ENCODE measurements at places on chromosomes 3 and 15.

GRCh38 chr3:118736107-118736506 lies 298.5 kb downstream of the IGSF11 start:
- no peak for DNase-seq

DNA sequence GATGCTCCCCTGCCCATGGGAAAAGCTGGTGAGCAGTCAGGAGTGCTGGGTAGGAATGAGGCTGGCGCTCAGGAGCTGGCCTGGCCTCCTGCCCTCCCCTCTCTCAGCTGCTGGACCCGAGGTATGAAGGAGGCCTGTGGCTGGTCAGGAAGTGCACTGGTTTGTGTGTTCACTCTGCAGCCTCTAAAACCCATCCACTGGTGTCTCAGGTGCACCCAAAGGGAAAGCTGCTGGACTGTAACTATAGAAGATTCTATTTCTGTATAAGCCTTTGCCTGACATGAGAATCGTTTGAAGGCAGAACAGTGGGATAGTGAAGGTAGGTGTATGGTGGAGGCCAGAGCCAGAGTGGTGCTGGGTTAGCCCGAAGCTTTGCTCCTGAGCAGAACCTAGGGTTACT lies 5.7 kb upstream of the CPNE9 start:
- no peak for DNase-seq

- DNase-seq: no peak
These were observed 11.1 kb downstream of the EFCAB12 start for GRCh38 chr3:129417326-129417725.

GRCh38 chr3:48285132-48285531 lies 44.2 kb downstream of the ZNF589 start:
- no peak for DNase-seq

DNA sequence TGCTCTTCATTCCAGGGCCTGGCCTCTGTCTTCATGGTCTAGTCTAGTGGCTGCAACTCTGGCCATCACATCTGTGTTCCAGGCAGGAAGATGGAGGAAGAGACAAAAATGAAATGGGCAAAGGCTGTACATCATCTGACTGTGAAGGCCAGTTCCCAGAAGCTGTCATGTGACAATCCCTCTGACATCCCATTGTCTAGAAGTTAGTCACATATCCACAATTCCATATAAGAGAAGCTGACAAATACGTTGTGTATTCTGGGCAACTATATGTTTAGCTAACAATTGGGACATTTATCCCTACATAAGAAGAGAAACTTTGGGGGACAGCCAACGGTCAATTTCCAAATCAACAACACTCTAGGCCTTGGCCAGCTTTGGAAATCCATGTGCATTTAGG lies 34.5 kb upstream of the C3orf70 start:
- DNase-seq: no peak

GRCh38 chr3:94735354-94735753 lies 672.5 kb downstream of the NSUN3 start:
- no peak for DNase-seq

DNA sequence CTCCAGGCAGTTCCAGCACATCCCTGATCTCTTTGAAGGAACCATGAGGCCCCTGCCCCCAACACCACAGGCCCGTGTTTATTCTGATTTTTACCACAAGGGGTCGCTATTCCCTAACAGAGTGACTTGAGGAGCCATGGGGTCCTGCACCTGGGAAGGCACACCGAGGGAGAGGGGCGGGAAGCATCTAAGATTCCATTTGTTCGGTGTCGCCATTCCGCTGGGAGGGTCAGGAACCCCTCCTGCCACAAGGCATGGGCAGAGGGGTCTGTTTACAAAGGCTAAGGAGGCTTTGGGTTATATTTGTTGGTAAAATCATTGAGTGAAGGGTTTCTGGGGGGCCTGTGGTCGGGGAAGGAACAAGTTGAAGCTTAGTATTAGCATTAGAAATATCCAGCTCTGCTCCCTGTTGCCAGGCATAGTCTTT lies 77.1 kb downstream of the WDR76 start:
- peak; percentile 23 for DNase-seq

- no peak for DNase-seq
These were observed 220.0 kb upstream of the MLF1 start for GRCh38 chr3:158350971-158351370.

DNA sequence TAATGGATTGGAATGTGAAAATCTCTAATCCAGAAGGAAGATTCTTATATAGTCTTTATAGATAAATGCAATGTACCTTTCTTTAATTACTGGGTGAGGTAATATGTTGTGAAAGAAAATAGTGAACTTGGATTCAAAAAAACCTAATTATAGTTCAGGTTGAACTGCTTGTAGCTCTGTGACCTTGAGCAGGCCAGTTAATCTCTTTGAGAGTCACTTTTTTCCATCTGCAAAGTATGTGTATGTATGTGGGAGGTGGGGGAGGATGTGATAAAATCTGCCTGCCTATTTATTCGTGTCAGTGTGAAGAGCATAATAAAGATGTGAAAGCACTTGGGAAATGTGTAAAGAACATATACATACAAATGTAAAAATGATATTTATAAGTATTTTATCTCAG lies 34.4 kb downstream of the GLCE start:
- no peak for DNase-seq

- no peak for DNase-seq
These were observed 139.8 kb downstream of the BBX start for GRCh38 chr3:107662586-107662985.

DNA sequence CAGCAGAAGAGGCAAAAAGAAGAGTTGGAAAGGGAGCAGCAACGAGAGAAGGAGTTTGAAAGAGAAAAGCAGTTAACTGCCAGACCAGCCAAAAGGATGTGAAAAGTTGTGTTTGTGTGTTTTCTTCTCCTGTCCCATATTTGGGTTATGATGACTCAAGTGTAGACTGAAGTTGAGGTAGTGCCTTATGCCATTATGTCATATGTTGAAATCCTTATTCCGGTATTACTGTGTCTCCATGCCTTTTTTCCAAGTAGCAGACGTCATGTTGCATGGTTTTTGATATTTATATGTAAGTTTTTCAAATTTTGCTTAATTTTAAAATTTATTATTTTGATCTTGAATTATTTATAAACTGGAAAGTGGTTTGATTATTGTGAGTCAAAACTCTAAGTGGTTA lies 19.2 kb downstream of the BLOC1S6 start:
- no peak for DNase-seq

- DNase-seq: no peak
These were observed 181.2 kb upstream of the PROK2 start for GRCh38 chr3:71966185-71966584.

GRCh38 chr15:40379374-40379773 lies 3.1 kb upstream of the KNSTRN start:
- no peak for DNase-seq

DNA sequence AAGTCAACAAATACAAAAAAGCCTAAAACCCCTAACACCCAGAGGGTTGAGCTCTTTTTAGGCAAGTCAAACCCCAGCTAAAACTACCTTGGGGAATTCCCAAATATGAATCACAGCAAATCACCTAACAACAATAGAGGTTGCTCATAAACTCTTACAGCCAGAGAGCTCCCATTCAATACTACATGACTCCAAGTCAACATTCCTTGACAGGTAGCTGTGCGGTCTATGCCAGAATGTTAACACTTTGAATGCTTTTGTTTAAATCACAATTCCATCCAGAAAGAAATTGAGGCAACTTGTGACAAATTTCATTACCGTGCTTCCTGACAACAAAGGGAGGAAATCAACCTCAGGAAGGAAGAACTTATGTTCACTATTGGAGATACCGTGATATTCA lies 7.5 kb upstream of the UACA start:
- DNase-seq: no peak

DNA sequence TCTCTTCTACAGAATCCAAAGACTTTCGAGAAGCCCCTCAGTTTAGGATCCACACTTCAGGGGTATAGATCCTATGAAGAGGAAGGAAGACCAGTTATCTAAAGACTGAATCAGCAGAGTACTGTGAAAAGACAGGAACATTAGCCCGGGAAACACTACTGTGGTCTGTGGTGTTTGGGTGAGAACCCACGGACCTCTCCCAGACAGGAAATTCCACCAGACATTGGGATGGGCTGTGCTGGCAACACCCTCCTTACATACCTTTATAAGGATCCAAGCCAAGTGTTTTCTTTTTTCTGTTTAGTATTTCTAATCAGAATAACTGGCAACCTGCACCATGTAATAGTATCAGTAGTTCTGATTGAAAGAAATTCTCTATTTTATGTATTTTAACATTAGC lies 14.1 kb downstream of the TMEM207 start:
- DNase-seq: no peak

DNA sequence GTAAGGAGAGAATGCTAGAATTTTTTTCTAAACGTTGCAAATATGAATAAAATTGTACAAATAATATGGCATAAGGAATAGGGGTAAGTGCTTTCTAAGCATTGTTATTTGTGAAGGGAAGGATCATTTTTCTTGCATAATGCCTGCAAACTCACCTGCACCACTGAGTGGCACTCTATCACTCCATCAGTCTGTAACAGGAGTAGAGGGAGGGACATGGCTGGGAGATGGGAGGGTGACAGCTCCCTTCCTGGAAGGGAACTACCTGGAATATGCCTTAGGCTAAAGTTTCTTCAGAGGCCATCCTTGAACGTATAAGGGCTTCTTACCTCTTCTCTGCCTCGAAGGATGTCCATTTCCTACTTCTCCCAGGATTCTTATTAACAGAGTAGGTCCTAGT lies 3.0 kb downstream of the NAALADL2 start:
- DNase-seq: no peak

DNA sequence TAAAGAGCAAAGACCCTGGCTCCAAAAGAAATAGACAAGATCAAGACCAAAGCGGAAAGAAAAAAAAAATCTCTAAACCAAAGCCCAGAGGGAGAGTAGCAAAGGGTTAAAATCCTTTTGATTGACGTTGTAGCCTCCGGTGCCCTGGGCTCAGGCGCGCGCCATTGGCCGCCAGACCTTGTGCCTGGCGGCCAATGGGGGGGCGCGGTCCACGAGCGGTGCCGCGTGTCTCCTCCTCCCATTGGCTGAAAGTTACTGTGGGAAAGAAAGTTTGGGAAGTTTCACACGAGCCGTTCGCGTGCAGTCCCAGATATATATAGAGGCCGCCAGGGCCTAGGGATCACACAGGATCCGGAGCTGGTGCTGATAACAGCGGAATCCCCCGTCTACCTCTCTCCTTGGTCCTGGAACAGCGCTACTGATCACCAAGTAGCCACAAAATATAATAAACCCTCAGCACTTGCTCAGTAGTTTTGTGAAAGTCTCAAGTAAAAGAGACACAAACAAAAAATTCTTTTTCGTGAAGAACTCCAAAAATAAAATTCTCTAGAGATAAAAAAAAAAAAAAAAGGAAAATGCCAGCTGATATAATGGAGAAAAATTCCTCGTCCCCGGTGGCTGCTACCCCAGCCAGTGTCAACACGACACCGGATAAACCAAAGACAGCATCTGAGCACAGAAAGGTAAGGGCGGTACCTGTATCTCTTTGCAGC lies at the start of gene HES1:
Gene HES1 (plus strand): TSS at position 343 of the 713 bp plus-strand sequence. CDS start 233 bp downstream, at position 576.
- no peak for DNase-seq

- no peak for DNase-seq
These were observed 13.8 kb upstream of the VIPR1 start for GRCh38 chr3:42488687-42489086.

GRCh38 chr15:74850393-74850792 lies 7.4 kb upstream of the ULK3 start:
- DNase-seq: no peak

GRCh38 chr3:197408177-197408957 lies 110.0 kb upstream of the DLG1 start:
- no peak for DNase-seq

- no peak for DNase-seq
These were observed 470.5 kb downstream of the EPHA3 start for GRCh38 chr3:89577637-89578530.

GRCh38 chr3:148319161-148319915 lies 378.4 kb upstream of the AGTR1 start:
- no peak for DNase-seq

DNA sequence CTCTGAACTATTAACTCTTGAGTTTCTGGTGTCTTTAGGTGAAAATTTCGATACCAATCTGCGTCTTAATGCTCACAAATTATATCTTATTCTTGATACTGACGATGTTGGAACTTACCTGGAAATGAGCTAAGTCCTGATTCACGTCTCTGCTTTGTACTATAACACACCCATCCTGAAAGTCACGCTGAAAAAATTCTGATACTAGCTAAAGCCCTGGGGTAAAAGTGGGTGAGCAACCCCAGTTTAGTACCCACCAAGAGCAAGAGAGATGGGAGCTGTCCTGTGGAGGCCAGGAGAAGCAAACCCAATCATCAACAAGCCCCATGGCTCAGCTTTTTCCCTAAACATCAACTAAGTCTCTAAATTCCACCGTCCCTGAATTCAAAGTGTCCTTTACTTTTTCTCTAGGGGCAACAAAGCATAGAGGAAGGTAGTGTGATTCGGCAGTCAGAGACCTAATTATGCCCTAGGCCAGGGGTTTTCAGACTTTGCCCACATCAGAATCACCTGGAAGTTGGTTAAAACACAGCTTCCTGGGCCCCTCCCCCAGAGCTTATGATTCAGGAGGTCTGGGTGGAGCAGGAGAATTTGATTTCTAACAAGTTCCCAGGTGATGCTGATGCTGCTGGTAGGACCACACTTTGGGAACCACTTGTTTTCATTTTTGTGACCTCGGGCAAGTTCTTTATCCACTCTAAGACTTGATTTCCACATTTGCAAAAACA lies 90.2 kb downstream of the OSBPL10 start:
- no peak for DNase-seq

DNA sequence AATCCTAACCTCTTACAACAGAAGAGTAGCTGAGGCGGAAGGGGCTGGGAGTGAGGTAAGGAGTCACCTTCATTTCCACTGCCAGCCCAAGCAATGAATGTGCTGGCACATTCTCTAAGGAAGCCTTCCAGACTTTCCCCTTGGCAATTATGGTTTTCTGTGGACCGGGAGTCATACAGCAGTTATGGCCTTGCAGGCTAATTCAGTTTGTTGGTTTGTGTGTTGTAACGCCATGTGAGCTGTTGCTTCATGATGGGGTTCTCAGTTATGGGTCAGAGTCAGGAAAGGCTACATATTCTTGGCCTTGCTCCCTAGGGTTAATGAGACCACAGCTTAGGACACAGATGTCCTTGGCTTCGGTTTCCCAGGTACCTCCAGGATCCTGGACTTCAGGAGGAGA lies 137.0 kb downstream of the ADAMTS17 start:
- no peak for DNase-seq

DNA sequence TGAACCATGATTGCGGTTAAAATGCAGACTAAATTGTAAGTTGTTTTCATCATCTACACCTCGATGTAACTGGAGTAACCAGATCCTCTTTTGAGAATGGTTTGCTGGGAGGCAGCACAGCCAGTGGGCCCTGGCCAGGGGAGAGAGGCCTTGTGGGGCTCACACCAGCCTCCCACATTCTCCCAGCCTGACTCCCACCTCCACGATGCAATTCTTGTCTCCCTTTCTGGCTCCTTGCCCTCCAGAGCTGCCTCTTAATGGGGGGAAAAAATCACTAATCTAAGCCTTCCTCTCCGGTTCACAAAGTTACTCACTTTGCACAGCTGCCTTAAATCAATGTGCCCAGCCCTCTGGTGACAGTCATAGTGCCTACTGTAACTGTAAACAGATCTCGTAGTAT lies 17.9 kb upstream of the PAQR5 start:
- DNase-seq: no peak

- no peak for DNase-seq
These were observed 600.2 kb upstream of the GRM7 start for GRCh38 chr3:6260551-6261191.
